ENCODE measurements at places on chromosomes 11 and 22.

DNA sequence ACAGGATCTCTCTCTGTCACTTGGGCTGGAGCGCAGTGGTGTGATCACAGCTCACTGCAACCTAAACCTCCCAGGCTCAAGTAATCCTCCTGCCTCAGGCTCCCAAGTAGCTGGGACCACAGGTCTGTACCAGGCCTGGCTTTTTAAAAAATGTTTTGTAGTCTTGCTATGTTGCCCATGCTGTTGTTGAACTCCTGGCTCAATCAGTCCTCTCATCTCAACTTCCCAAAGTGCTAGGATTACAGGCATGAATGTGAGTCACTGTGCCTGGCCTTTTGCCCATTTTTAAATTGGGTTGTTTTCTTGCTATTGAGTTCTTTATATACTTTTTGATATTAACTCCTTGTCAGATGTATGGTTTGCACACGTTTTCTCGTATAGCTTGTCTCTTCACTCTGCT, 33.0 kb upstream of the PITPNB start:
- no peak for DNase-seq

DNA sequence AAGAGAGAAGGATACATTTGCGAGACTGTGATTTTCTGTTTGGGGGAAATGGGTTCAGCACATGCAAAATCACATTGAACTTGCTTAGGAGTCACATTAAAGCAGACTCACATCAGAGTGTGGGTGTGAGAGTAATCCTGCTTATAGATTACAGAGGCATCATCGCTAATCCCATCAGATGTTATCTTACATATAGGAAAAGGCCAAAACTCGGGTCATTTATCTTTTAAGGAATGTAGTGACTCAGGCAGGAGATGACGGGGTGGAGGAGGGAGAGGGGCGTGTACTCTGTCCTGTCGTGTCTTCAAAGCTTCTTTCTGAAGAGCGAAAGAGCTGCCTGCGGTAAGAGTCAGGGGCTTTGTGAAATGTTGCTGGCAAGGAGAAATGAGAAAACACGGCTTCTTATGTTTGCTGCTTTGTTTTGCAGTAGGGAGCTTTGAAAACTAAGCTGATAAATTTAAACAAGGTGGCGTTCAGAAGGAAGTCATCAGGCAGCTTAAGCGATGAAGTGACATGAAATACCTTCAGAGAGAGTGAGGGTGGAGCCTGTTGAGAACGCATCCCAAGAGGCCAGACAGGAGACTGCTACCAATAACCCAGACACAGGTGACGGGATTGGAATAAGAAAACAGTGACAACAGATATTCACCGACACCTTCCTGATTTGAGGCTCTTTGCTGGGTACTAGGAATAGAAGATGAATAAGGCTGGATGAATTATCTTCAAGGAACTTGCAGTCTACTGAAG, 2.2 kb upstream of the C11orf16 start:
- DNase-seq, result no peak

GRCh38 chr11:7511401-7511800, 2.4 kb upstream of the PPFIBP2 start:
- no peak for DNase-seq

GRCh38 chr11:68574308-68574707, 110.0 kb upstream of the GAL start:
- DNase-seq, result no peak

DNA sequence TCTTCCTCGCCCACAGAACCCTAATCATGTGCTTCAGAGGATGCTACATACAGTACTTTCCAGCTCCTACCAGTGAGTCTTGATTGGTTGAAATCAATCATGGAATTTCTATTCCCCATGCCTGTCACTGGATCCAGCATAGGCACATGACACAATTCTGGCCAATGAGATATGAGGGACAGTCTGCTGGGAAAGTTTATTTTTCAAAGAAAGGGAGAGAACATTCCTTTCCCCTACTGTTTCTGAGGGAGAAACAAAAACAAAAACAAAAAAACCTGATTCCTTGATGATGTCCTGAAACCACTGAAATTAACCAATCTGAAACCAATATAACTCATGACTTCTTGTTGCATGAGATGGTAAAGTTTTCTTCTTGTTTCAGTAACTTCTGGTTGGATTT, 3.3 kb upstream of the RCN1 start:
- DNase-seq, result no peak

GRCh38 chr22:30556388-30556787, 9.8 kb upstream of the SEC14L6 start:
- DNase-seq, result no peak

DNA sequence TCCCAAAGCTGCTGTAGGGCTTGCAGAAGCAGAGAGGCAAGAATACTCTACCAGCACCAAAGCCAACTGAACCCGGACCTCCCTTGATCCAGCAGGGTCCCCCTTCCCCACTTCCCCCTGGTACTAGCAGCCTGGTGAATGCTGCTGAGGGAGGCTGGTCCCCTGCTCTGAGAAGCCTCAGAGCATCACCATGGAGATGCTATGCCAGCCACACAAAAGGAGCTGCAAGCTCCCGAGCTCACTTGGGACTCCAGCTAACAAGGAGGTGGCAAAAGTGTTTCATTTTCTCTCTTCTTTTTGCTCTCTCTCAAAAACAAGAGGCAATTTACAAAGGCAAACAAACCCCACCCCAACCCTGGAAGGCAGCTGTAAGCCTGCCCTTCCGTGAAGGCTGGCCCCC, 509.8 kb downstream of the BUD13 start:
- DNase-seq, result no peak

DNA sequence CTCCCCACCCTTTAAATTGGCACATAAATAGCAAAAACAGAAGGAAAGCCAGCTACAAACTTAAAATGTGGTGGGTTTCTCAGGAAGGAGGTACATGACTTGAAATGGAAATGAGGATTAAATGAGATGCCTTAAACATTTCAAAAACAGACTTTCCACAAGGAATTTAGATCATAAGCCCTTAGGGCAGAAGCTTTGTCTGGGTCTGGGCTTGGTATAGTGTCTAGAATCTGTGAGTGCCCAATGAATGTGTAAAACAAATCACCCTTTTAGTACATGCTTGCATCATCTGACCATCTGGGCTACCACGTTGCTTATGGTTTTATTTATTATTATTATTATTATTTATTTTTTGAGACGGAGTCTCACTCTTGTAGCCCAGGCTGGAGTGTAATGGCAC, 37.1 kb upstream of the CREB3L1 start:
- no peak for DNase-seq
